ENCODE measurements at places on chromosomes 7 and 10. TPM values are rescaled to one million over a fixed set of nuclear protein-coding genes. Genes with fewer than 3 reads are reported as not detected.

The CFAP46 gene
- 0.12 TPM for polyA plus RNA-seq

The MMP21 gene
- polyA plus RNA-seq = 0.27 TPM

The CDK6 gene
- 45.7 TPM for polyA plus RNA-seq

The AKR1C8 gene
- polyA plus RNA-seq = not detected

The SPDYE11 gene
- 1.9 TPM for polyA plus RNA-seq

The AMPH gene
- polyA plus RNA-seq = 4.8 TPM

The CDHR1 gene
- polyA plus RNA-seq = 1.0 TPM

The PLAC9 gene
- polyA plus RNA-seq = 75.9 TPM

The HSPA12A gene
- polyA plus RNA-seq = 8.0 TPM

The TMEM236 gene
- 0.49 TPM for polyA plus RNA-seq

The ZCWPW1 gene
- polyA plus RNA-seq = 7.1 TPM

The GFRA1 gene
- 33.4 TPM for polyA plus RNA-seq

The FKBP6 gene
- polyA plus RNA-seq = 0.12 TPM

The UCMA gene
- not detected for polyA plus RNA-seq

The CYP3A5 gene
- 1.0 TPM for polyA plus RNA-seq

The ZNF789 gene
- 32.1 TPM for polyA plus RNA-seq

The ADCYAP1R1 gene
- polyA plus RNA-seq = 10.5 TPM

The HERPUD2 gene
- polyA plus RNA-seq = 28.8 TPM

The CFAP69 gene
- polyA plus RNA-seq = 1.9 TPM

The GSAP gene
- polyA plus RNA-seq = 5.0 TPM

The LDB1 gene
- polyA plus RNA-seq = 82.7 TPM

The UNCX gene
- polyA plus RNA-seq = not detected

The RPS24 gene
- polyA plus RNA-seq = 3,169 TPM

The PTPRZ1 gene
- 2.6 TPM for polyA plus RNA-seq

The DNAJB6 gene
- 142 TPM for polyA plus RNA-seq

The GJC3 gene
- polyA plus RNA-seq = 0.70 TPM

The LLCFC1 gene
- polyA plus RNA-seq = 0.26 TPM

The PUS7 gene
- 12.6 TPM for polyA plus RNA-seq

The ACTL6B gene
- not detected for polyA plus RNA-seq

The IGFBP3 gene
- 268 TPM for polyA plus RNA-seq

The CTAGE15 gene
- polyA plus RNA-seq = not detected

The RSPH10B2 gene
- 0.46 TPM for polyA plus RNA-seq

The ZNF316 gene
- 31.3 TPM for polyA plus RNA-seq

The TAS2R38 gene
- polyA plus RNA-seq = 0.23 TPM

The KCTD7 gene
- 18.4 TPM for polyA plus RNA-seq

The SLIT1 gene
- polyA plus RNA-seq = 1.3 TPM

The MOSPD3 gene
- polyA plus RNA-seq = 17.9 TPM

All from hindlimb muscle (tissue), 1 donor.